ENCODE measurements at places on chromosomes 5 and 9. TPM values are rescaled to one million over a fixed set of nuclear protein-coding genes. Genes with fewer than 3 reads are reported as not detected.
A peak's percentile ranks its signal among the peaks of the same experiment; 100 is the strongest.

GRCh38 chr9:131436376-131436775, 42.5 kb downstream of the PRRC2B start:
- H3K27me3 ChIP-seq: no peaks in the 10 kb centered on the region
- H3K27ac ChIP-seq: no peak overlapping the region
- H3K36me3 ChIP-seq: peaks cover 36% of the 10 kb centered on the region
- H3K4me3 ChIP-seq: no peak overlapping the region
- H3K4me1 ChIP-seq: no peaks in the 10 kb centered on the region
- no peak for DNase-seq

GRCh38 chr5:50854082-50854481, 187.6 kb downstream of the PARP8 start:
- no peaks in the 10 kb centered on the region for H3K4me1 ChIP-seq
- H3K36me3 ChIP-seq: no peaks in the 10 kb centered on the region
- no peak overlapping the region for H3K27ac ChIP-seq
- H3K27me3 ChIP-seq: no peaks in the 10 kb centered on the region
- no peak for DNase-seq
- H3K4me3 ChIP-seq: no peak overlapping the region

DNA sequence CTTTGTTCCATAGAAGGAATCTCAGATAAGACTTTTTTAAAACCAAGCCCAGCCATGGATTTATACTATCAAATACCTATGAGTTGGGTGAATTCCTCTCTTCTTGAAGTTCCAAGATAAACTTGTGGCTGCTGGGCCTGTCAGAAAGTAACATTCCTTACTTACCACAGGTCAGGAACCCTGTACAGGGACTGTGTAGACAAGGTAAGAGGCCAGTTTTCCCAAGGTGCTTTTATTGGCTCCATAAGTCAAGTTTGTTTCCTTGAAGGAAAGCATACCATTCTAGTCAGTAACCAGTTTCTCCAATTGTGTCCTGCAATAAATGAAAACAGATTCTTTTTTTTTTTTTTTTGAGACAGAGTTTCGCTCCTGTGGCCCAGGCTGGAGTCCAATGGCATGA, 8.8 kb upstream of the CLTB start:
- peak overlapping the region; percentile 92 for H3K27ac ChIP-seq
- H3K27me3 ChIP-seq: no peaks in the 10 kb centered on the region
- peaks cover 65% of the 10 kb centered on the region for H3K4me1 ChIP-seq
- peak; percentile 56 for DNase-seq
- H3K4me3 ChIP-seq: no peak overlapping the region

TAF11L10 gene
- total RNA-seq: not detected

- H3K27me3 ChIP-seq: no peaks in the 10 kb centered on the region
- no peak overlapping the region for H3K27ac ChIP-seq
- H3K4me1 ChIP-seq: no peaks in the 10 kb centered on the region
- no peak for DNase-seq
- H3K36me3 ChIP-seq: no peaks in the 10 kb centered on the region
Measured at GRCh38 chr9:109507421-109507838, 9.3 kb upstream of the PTPN3 start.

CDX1 gene
- total RNA-seq: not detected

DNA sequence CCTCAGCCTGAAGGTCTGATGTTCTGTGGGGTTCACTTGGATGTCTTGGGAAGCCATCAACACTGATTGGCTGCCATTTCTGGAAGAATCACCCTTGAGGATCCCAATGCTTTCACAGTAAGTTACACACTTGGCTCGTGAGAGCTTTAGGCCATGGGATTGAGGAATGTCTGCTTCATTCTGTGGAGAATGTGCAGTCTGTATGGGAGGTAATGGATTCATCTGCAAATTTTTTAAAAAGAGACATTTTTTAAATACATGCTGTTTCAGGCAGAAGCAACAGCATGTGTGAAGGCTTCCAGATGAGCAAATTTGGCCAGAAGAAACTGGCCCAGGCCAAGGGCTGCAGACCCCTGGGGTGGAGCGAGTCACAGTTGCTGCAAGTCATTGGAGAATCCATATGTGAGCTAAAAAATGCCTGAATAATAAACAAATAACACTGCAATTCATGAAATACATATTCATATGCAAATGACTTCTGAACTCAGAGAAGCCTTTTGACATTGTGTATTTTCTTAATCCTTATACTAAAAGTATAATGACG, 146.3 kb upstream of the RASEF start:
- no peaks in the 10 kb centered on the region for H3K4me1 ChIP-seq
- no peak for DNase-seq
- no peak overlapping the region for H3K27ac ChIP-seq
- H3K4me3 ChIP-seq: no peak overlapping the region
- no peaks in the 10 kb centered on the region for H3K27me3 ChIP-seq
- H3K36me3 ChIP-seq: no peaks in the 10 kb centered on the region

- no peaks in the 10 kb centered on the region for H3K36me3 ChIP-seq
- H3K4me1 ChIP-seq: no peaks in the 10 kb centered on the region
- no peak overlapping the region for H3K27ac ChIP-seq
- peaks cover 55% of the 10 kb centered on the region for H3K27me3 ChIP-seq
Measured at GRCh38 chr9:113737517-113738271, 138.4 kb upstream of the ZNF618 start.

GRCh38 chr5:176819476-176819875, 9.1 kb downstream of the UNC5A start:
- H3K27ac ChIP-seq: no peak overlapping the region
- peaks cover 37% of the 10 kb centered on the region for H3K4me1 ChIP-seq
- H3K4me3 ChIP-seq: no peak overlapping the region
- no peaks in the 10 kb centered on the region for H3K36me3 ChIP-seq
- DNase-seq: no peak

PCDHA11 gene
- total RNA-seq: not detected

DNA sequence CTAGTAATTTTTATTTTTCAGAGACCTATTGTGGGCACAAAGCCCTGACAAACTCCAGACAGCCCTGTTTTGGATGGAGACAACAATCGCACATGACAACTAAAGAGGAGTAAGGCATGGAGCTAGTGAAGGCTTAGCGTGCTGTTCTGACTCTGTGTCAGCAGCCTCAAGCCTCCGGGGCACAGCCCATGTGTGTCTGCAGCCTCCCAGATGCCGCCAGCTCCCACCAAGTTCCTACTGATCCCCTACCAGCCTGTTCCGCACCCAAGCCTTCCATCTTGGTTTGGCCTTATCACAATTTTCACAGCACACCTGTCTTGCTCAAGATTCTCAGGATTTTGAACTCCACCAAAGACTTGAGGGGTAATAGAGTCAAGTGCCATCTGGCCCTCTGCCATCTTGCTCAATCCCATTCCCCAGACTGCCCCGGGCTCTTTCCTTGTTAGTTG, 70.3 kb upstream of the SH3PXD2B start:
- peaks cover 45% of the 10 kb centered on the region for H3K27me3 ChIP-seq
- H3K27ac ChIP-seq: no peak overlapping the region
- no peak for DNase-seq
- no peaks in the 10 kb centered on the region for H3K4me1 ChIP-seq
- H3K4me3 ChIP-seq: no peak overlapping the region
- H3K36me3 ChIP-seq: no peaks in the 10 kb centered on the region

DNA sequence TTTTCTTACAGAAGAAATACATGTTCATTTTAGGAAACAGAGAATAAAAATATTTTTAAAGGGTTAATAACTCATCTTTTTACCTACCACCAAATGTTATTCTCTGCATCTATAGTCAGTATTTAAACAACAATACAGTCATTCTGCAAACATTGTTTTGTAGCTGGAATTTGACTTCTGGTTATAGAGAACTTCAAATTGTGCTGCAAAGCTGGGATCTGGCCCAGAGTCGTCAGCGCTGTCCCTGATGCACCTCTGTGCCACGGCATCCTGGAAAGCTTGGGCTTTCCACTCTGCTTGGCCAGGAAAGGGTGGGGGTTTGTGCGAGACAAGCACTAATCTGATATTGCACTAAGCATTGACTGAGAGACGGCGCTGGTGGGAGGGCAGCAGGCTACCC, 5.0 kb upstream of the GFPT2 start:
- H3K36me3 ChIP-seq: no peaks in the 10 kb centered on the region
- DNase-seq: no peak
- H3K4me3 ChIP-seq: no peak overlapping the region
- no peaks in the 10 kb centered on the region for H3K27me3 ChIP-seq

DNA sequence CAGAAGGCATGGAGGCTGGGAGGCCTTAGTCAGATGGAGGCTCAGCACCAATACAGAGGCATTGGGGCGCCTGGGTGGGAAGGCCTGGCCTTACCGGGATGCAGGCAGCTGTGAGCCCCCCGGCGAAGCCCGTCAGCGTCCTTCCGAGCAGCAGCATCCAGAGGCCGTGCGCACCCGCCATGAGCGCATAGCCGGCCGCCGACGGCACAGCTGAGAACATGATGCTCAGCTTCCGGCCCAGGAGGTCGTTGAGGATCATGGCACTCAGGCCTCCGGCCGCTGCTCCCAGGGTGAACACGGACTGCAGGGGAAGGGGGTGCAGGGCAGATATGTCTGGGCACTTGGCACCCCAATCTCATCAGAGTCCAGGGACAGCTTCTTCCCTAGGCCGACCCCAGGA, 2.0 kb downstream of the SLC2A6 start:
- no peaks in the 10 kb centered on the region for H3K36me3 ChIP-seq
- no peaks in the 10 kb centered on the region for H3K27me3 ChIP-seq
- no peak for DNase-seq

PJA2 gene
- total RNA-seq: 29.9 TPM

NMUR2 gene
- total RNA-seq: not detected

PCDHA1 gene
- not detected for total RNA-seq

- no peak overlapping the region for H3K4me3 ChIP-seq
- DNase-seq: no peak
- H3K27ac ChIP-seq: 0 out of 2 replicates have a peak overlapping the region, but pooled peaks have one; percentile 35
Measured at GRCh38 chr5:150781706-150782614, 3.4 kb downstream of the SMIM3 start.

GRCh38 chr5:75667586-75667985, 49.7 kb downstream of the POC5 start:
- DNase-seq: no peak
- H3K4me3 ChIP-seq: no peak overlapping the region
- H3K27ac ChIP-seq: no peak overlapping the region
- no peaks in the 10 kb centered on the region for H3K27me3 ChIP-seq
- H3K4me1 ChIP-seq: peaks cover 20% of the 10 kb centered on the region

DNA sequence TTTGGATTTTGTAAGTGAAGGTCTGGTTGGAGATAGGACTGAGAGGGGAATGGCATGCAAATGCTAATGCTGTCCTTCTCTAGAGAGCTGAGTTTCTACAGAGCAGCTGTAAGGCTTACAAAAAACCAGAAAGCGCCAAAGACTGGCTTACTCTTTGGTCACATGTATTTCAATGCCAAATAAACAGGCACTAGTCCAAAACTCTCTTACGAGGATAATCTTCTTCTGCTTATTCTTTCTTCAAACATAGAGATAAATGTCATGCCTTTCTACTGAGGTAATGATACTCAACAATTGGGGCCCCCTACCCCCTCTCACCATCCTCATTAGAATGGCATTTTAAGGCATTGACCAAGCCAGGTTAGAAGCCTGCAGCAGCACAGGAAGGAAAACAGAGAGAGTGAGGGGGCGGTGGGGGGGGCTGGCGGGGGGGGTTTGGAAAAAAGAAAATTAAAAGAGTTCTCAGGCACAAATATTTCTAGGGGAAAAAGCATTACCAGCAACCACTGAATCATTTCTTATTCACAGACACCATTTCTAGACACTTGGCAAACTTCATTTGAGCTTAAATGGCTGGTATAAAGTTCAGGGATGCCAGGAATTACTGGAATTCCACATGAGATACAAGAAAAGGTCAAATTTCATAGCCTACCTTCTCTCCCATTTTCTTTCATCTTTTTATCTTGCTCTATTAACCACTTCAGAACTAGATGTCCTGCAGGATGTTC, 34.0 kb downstream of the PUM3 start:
- 0 out of 2 replicates have a peak, but pooled peaks cover 18% of the 10 kb centered on the region for H3K36me3 ChIP-seq
- no peak overlapping the region for H3K27ac ChIP-seq
- peak; percentile 28 for DNase-seq
- H3K4me1 ChIP-seq: no peaks in the 10 kb centered on the region

FCN2 gene
- total RNA-seq: not detected

DNA sequence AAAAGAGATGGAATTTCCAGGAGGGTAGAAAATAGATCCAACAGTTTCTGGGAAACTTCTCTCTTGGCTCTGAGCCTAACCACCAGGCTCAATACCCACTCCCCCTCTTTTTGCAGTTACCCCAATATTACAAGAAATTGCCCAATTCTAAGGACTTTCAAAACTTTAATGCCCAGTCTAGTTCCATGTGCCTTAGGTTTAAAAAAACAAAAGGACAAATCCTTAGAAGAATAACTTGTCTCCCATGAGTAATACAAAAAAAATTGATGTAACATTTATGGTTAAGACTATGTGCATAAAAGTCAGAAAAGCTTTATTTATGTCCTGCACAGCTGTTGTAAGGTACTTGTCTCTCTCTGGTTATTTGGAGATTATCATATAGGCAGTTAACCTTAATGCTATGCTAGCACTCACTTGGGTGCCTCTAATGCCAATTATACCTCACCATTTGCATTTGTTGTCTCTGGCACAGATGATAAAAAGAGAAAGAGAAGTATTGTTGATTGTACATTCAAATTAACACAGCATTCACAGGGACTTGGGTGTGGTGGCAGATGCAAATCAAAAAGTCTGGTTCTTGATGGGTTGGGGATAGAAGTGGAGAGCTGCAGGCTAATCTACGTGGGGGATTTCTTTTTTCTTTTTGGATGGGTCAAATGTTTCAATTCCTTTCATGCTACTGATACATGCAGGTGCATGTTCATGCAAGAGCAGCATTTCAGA, 159.4 kb downstream of the PIK3R1 start:
- no peak for DNase-seq
- H3K27ac ChIP-seq: no peak overlapping the region
- H3K27me3 ChIP-seq: no peaks in the 10 kb centered on the region
- H3K36me3 ChIP-seq: no peaks in the 10 kb centered on the region
- H3K4me1 ChIP-seq: no peaks in the 10 kb centered on the region

GRCh38 chr5:125775896-125776295, 647.3 kb upstream of the GRAMD2B start:
- no peak for DNase-seq
- H3K27ac ChIP-seq: no peak overlapping the region
- H3K27me3 ChIP-seq: no peaks in the 10 kb centered on the region
- H3K4me1 ChIP-seq: no peaks in the 10 kb centered on the region

FOXD4L6 gene
- total RNA-seq: 0.20 TPM

CDC20B gene
- total RNA-seq: not detected

IFNA13 gene
- total RNA-seq: not detected

LEAP2 gene
- total RNA-seq: 4.5 TPM

GABRB2 gene
- total RNA-seq: not detected
